Heart right ventricle (tissue), 16 donors: ENCODE measurements at places on chromosomes 16 and 17. TPM values are rescaled to one million over a fixed set of nuclear protein-coding genes. Genes with fewer than 3 reads are reported as not detected.

DNA sequence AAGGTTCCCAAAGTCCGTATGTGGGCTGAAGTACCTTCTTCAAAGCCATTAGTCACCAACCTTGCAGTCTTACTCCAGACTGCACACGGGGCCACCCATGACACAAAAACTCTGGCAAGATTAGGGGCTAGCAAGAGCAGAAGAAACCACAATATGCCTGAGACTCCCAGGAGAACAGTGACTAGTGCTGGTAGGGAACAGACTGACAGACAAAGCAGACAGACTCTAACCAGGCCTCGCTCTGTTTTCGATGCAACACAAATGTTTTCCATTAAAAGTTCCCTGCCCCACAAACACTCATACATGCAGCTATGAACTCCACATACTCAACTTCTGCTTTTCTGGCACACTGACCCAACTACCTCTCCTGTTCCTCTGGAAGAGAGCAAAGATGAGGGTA, 102.2 kb downstream of the HIC1 start:
- DNase-seq = no peak

GRCh38 chr17:19830061-19830460, 37.7 kb downstream of the ULK2 start:
- DNase-seq = no peak

DNA sequence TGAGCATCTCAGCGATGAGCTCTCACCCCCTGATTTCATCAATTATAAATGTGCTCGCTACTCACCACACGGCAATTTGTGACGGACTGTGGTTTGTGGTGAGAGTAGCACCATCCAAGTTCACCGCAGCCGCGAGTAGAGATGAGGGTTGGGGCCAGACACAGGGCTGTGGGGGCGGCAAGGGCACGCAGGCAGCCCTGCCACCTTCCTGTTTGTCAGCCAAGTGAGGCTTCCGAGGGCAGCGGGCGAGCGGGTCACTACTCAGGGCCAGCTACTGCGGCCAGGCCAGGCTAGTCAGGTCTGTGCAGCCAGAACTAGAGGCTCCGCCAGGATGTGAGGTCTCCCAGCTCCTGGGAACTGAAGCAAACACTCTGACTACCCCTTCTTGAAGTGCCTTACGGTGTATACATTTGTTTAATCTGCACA, 39.6 kb upstream of the MEOX1 start:
- no peak for DNase-seq

GRCh38 chr16:82874672-82875071, 247.9 kb downstream of the CDH13 start:
- DNase-seq = no peak

- DNase-seq = no peak
Measured at GRCh38 chr16:85677383-85677967, 11.3 kb downstream of the GINS2 start.

- DNase-seq = no peak
Measured at GRCh38 chr17:61289408-61290385, 109.9 kb upstream of the TBX2 start.

DNA sequence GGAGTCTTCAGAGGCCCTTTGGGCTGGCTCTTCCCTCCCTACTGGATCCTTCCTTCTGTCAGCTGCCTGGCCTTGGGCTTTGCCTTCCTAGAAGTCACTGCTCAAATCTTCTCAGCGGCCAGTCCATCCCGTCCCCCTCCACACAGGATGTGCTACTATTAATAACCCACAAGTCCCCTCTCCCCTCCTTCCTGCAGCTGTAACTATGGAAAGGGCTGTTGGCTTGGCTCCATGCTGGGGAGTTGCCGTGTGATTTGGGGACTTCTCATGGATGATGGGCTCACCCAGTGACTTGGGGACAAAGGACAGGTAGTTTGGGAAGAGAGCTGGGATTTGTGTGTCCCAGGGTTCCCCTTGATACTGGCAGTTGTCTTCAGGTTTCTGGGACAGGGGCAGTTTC, 19.4 kb downstream of the TMEM94 start:
- DNase-seq = peak; percentile 84

DNA sequence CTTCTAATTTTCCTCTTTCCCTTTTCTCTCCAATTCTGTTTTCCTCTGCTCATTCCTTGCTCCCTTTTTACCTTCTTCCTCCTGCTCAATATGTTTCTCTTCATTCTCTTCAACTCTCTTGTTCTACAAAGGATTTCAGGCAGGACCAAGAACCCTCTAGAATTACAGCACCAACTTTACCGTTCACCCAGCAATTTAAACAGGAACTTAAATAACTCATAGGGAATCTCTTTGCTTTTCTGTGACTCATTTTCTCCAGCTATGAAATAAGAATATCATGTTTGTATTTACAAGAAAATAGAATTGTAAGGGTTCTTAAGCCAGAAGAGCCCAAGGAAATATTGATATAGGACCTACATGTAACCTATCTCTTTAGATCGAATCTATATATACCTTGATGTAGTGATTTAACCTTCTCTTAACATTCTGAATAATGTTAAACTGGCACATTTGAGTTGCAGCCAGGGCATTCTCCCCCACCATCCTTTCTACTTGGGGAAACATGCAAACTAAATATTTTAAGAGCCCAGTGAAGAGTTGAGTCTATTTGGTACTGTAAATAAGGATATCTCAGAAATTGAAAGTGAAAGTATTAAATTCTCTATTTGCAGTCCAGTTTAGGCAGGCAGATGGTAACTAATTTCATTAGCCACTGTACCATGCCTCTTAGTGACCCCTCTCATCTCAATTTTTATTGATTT, 137.0 kb downstream of the ANKFN1 start:
- no peak for DNase-seq

DNA sequence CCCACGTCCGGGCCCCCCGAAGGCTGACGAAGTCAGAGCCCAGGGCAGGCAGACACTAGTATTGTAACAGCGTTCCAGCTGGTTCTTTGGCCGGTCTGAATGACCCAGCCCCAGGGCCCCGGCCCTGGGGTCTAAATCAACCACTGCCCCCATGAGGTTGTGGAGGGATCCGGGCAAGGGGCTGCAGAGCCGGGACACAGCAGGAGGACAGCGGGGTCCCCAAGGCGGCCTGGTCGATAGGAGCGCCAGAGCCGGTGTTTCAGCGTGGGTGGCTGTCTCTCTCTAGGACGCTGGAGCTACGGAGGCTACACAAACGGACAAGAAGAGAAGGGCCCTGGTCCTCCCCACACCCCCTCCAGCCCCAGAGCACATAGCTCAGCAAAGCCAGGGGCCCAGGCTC, 101.8 kb downstream of the RBFOX3 start:
- no peak for DNase-seq

- no peak for DNase-seq
Measured at GRCh38 chr16:63904930-63905329, 1216.9 kb downstream of the CDH11 start.

DNA sequence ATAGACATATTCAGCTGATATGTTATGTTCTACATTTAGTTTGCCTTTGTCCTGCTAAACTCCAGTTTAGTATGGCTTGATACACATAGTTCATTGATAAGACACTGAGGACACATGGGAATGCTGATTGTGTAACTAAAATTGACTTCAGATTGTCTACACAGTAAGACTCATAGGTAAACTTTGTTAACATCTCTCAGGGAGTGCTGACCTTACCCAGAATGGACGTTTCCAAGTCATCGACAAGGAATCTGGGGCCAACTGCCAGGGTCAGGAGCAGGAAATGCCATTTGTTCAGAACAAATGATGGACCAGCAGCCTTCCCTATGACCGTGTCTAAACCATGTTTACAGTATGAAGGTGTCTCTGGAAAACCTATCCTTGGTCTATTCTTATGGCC, 58.7 kb downstream of the DYNLRB2 start:
- no peak for DNase-seq

DNA sequence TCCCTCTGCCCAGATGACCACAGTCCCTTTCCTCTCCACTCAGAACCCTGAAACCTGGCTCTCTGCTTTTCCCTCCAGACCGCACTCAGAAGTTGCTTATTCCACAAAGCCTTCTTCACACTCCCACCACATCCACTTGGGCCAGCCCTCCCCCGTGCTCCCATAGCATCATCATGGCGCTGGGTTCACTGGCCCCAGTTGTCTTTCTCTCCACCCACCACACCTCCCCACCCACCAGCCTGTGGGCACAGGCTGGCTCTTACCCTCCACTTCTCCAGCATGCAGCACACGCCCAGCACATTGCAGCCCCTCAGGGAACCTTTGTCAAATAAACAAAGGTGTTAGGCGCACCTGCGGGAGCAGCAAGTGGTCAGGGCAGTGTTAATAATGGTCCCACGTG, 130.0 kb downstream of the KATNIP start:
- no peak for DNase-seq

- DNase-seq = no peak
Measured at GRCh38 chr17:77085926-77086432, 54.8 kb upstream of the SEC14L1 start.

Gene CDH3
- total RNA-seq = not detected

Gene MPP2
- total RNA-seq = 9.1 TPM

Gene OTOA
- not detected for total RNA-seq

Gene HP
- 2.0 TPM for total RNA-seq

Gene SERPINF2
- total RNA-seq = 0.18 TPM

Gene C17orf78
- not detected for total RNA-seq

Gene CENPX
- 15.8 TPM for total RNA-seq

Gene GRIN2A
- 8.0 TPM for total RNA-seq

Gene CRISPLD2
- 11.8 TPM for total RNA-seq

Gene ZG16B
- total RNA-seq = not detected

Gene HOXB13
- not detected for total RNA-seq

Gene RNF166
- total RNA-seq = 12.2 TPM

Gene GAS2L2
- total RNA-seq = 0.09 TPM
